Urinary bladder (tissue), 4 donors: ENCODE measurements at places on chromosomes 7 and 10. TPM values are rescaled to one million over a fixed set of nuclear protein-coding genes. Genes with fewer than 3 reads are reported as not detected.

Gene TMEM236
- 1.2 TPM for total RNA-seq

Gene RNLS
- total RNA-seq = 6.3 TPM

Gene PSMA2
- total RNA-seq = 64.4 TPM

Gene ZNF853
- 6.6 TPM for total RNA-seq

Gene SDK1
- total RNA-seq = 15.1 TPM
